Stimulated activated CD4-positive, alpha-beta T cell treated with anti-CD3 and anti-CD28 coated beads, Interleukin-12 subunit alpha, Interleukin-12 subunit beta, amount 100 ng/mL, for 48 hours (primary cell): ENCODE measurements at places on chromosomes 12 and 14.

GRCh38 chr12:9221483-9221882, 13.3 kb upstream of the PZP start:
- DNase-seq: no peak

- DNase-seq: peak; percentile 24
Measured at GRCh38 chr12:125683748-125684381, 618.6 kb downstream of the AACS start.

- DNase-seq: no peak
Measured at GRCh38 chr14:101542391-101542790, 18.9 kb upstream of the DIO3 start.

- DNase-seq: no peak
Measured at GRCh38 chr12:94855853-94856252, 147.6 kb downstream of the NDUFA12 start.

DNA sequence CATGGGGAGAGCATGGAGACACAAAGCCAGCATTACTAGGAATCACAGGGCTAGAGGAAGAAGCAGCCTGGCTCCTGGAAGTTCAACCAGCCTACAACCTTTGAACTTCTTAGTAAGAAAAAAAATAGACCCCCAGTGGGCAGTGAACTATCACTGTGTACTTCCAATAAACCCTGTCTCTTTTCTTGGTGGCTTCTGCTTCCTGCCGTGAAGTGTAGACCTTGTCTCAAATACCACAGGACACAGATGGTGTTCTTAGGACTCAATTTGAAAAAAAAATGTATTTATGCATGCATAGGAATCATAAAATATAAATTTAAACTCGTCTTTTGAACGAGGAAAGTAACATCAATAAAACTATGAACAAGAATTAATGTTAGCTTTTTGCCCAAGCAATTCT, 3.6 kb upstream of the PTGER2 start:
- no peak for DNase-seq

DNA sequence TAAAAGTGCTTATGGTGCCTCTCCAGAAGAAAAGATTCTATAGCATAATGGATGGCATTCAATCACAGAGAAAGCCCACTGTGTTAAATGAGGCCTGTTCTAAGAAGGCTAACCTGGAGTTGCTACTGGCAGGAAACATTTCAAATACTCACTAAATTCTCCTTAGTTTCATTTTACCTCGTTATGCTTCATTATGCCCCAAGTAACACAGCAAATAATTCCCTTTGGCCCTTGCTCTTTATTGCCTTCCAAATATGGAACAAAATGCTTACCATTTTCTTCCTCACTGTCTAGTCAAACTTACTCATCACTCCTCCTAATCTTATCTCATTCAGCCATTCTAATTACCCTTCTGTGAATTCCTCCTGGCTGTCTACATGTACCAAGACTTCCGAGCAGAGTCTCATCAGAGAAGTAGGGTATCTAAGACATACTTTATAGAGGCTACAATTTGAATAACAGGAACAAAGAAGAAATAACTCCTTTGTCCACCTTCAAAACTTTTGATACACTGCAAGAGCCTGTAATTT, 292.1 kb upstream of the CLEC14A start:
- DNase-seq: no peak

GRCh38 chr12:5631497-5631896, 199.6 kb downstream of the NTF3 start:
- no peak for DNase-seq

DNA sequence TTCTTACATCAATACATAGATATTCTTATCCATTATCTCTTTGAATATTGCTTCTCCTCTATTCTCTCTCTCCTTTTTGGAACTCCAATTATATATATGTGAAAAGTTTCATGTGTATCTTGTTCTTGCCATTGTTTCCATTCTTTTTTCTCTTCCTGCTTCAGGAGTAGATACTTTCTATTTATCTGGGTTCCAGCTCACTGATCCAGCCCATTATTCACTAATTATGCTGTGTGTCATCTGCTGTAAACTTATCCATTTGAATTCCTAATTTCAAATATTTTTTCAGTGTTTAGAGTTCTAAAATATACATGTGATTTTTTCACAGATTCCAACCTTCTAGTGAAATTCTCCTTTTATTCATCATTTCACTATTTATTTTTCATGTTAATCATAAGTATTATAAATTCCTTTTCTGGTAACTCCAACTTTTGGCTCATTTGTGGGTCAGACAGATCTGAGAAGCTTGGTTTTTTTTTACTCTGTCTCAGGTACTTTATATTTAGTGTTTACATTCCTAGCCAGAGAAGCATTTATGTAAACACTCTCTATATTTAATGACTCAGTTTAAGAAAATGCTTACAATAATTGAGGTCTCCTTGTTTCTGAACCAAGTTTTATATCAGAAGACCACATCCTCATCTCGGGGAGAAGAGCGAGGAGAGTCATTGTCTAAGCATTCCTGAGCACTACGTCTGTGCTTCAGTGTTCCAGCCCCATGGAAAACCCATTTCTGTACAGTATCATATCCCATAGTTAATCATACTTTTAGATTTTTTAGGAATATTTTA, 15.9 kb upstream of the AMIGO2 start:
- no peak for DNase-seq

GRCh38 chr12:43208221-43208620, 343.8 kb downstream of the ADAMTS20 start:
- no peak for DNase-seq

DNA sequence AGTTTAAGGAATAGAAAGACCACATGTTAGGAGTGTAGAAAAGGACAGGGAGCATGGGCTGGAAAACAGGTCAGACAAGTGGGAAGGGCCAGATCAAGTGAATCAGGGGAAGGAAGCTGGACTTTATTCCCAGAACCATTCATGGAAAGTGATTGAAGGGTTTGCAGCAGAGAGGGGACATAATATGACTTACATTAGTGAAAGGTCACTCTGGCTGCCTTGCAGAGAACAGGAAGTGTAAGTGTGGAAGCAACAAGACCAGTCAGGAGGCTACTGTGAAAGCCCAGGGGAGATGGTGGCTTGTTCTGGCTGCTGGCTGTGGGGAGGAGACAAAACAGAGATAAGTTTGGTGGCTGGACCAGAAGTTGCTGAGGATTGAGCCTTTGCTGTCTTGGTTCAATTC, 69.1 kb downstream of the VCPKMT start:
- no peak for DNase-seq

GRCh38 chr12:113051759-113052158, 4.8 kb upstream of the DTX1 start:
- DNase-seq: no peak

GRCh38 chr14:80117876-80118275, 93.4 kb downstream of the DIO2 start:
- no peak for DNase-seq

DNA sequence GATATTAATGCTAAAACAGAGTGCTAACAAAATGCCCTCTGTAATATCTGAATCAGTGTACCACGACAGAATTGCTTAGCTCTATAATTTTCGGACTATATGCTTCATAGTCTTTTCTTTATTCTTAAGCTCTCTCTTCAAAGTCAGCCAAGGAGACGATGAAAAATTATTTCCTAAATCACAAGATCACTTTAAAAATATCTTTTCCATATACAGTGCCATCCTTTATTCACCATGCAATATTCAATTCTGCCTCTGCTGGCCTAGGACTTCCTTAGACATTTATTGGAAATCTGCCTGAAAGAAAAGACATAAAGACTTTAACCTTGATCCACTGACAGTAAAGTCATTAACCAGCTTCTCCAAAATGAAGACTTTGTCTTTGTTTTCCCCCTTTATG, 238.9 kb upstream of the BTG1 start:
- no peak for DNase-seq

DNA sequence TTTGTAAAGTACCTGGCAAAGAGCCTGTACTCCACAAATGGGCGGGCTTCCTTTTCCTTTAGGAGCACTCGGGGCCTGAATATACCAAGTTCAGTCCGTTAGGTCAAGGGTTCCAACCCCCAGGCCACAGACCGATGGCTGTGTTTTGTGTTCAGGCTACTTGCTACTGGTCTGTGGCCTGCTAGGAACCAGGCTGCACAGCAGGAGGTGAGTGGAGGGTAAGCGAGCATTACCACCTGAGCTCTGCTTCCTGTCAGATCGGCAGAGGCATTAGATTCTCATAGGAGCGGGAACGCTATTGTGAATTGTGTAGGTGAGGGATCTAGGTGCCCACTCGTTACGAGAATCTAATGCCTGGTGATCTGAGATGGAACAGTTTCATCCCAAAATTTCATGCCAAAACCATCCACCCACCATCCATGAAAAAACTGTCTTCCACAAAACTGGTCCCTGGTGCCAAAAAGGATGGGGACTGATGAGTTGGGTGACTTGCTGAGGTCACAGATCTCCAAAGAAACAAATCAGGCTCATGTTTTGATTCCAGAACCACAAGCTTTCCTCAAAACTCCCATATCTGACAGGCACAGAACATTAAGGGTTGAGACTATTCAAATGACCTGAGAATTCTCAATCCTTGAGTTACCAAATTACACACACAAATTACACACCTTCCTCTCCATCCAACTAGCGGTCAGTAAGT, 4.2 kb downstream of the CSRP2 start:
- no peak for DNase-seq
